ENCODE measurements at places on chromosomes 16 and 17.

- no peak for DNase-seq
These were observed 170.4 kb downstream of the SALL1 start for GRCh38 chr16:50980666-50981065.

DNA sequence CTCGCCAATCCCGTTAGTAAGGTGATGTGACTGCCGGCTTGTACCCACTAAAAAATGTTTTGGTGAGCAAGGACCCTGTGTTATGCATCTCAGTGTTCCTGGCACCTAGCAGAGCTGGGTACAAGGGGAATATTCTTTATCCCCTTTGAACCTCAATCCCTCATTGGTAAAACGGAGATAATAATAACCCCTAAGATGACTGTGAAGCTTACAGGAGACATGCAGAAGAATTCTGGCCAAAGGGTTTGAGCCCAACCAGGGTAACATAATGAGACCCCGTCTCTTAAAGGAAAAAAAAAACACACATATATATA lies 896 bp downstream of the GGA2 start:
- DNase-seq = no peak

DNA sequence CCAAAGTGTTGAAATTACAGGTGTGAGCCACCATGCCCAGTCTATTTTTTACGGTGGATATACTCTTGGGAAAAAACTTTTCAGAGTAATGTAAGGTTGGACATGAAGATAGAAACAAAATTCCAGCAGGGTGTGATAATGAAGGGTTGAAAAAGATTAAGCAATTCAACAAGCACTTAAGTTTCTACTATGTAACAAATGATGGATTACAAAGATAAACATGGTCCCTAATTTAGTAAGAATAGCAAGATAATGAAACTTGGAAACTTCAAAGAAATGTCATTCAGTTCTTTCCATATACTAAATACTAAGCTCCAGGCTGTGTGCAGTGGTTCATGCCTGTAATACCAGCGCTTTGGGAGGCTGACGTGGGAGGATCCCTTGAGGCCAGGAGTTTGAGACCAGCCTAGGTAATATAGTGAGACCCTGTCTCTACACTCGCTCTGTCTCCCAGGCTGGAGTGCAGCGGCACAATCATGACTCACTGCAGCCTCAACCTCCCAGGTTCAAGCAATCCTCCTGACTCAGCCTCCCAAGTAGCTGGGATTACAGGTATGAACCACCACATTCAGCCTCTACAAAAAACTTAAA lies 31.0 kb downstream of the PSMD12 start:
- no peak for DNase-seq

DNA sequence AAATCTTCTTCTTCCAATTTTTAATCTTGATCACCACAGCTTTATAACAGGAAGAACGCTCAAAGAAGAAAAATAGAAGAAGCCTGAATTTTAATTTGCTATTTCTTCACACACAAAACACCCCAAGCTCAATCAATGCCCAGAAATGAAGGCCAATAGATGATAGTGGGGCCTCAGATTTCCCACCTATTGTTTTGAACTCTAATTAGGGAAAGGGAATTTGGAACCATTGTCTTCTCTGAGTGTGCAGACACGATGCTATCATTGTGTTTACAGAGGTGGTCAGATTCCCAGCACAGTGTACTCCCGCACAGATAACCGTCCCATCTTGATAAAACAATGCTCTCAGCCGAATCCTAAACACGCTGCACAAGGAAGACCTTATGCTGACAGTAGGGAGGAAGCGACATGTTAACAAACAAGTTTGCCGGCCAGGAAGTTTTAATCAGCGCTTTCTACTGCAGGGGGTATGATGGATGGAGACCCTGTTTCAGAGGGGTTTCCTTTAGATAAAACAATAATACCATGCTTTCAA lies 684.7 kb downstream of the MAF start:
- DNase-seq = no peak

GRCh38 chr17:14098246-14098645 lies 28.9 kb downstream of the COX10 start:
- no peak for DNase-seq

GRCh38 chr17:9473711-9474110 lies 101.9 kb downstream of the STX8 start:
- DNase-seq = no peak

- no peak for DNase-seq
These were observed 61.3 kb upstream of the C16orf82 start for GRCh38 chr16:27005386-27005785.

DNA sequence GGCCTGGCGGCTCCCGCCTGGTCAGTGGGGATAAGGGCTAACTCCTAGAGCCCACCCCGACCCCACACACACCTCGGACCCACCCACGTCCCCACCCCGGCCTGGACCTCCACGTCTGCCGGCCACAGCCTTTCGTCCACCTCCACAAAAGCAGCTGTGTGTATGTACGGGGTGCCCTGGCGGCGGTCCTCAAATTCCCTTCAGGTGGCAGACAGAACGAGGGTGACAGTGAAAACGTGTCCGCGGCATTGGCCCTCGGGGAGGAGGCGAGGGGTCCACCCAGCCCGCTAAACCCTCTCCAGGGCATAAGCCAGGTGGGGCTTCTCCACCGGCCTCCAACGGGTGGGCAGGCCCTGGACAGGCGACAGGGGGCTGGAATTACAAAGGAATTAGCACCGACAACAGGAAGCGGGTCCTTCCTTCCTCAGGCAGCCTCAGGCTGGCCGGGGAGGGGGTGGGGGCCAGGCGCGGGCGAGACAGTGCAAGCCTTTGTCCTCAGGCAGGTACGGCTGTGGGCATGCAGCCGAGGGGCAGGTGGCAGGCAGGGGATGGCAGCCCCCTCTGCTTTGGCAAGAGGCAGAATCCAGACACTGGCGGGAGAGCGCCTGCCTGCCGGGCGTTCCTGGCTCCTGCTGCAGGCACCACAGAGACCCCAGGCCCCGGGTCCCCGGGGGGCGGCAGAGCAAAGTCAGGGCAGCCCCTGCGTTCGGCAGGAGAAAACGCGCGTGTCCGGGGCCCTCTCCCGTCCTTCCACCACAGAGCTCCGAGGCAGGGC lies 12.3 kb upstream of the PITPNA start:
- DNase-seq = no peak

DNA sequence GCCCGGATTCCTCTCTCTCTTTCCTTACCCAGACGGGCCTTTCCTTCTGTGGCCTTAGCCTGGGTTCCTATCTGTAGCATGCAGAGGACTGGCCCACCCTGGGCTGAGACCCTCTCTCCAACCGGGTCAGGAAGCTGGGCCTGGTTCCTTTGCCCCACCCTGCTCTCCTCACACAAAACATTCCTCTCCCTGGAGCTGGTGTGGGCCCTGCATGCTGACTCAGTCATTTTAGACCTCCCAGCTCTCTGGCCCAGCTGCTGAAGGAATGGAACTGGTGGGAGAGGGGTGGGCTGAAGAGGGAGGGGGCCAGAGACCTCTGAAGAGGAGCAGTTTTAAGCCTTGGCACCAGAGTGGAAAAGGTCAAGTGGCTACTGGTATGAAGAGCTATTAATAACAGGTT lies 957 bp downstream of the MYL4 start:
- no peak for DNase-seq

GRCh38 chr17:37134050-37134449 lies 185.3 kb downstream of the AATF start:
- no peak for DNase-seq

- no peak for DNase-seq
These were observed 487.0 kb downstream of the CDH13 start for GRCh38 chr16:83113811-83114210.

DNA sequence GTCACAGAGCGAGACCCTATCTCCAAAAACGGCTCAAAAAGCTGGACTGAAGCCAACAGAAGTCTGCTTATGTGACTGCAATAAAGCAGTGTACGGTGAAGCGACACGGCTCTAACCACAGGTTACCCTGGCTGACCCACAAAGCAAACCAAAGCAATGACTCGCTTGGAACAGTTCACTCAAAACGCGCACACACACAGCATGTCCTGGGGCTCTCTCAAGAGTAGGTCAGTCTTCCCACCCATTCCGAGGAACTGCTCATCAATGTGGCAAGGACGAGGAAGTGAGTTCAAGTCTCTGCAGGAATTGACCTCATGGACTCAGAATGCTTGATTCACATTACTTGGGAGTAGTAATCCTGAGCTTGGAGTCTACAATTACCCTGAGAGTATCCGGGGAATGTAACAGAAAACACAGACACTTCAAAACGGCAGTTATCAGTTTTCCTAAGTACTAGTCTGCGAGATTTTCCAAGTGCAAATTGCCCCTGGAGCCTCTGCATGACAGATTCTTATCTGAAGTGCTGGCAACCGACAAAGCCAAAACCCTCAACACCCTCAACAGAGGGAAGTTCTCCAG lies 25.4 kb downstream of the PELP1 start:
- DNase-seq = peak; percentile 52

DNA sequence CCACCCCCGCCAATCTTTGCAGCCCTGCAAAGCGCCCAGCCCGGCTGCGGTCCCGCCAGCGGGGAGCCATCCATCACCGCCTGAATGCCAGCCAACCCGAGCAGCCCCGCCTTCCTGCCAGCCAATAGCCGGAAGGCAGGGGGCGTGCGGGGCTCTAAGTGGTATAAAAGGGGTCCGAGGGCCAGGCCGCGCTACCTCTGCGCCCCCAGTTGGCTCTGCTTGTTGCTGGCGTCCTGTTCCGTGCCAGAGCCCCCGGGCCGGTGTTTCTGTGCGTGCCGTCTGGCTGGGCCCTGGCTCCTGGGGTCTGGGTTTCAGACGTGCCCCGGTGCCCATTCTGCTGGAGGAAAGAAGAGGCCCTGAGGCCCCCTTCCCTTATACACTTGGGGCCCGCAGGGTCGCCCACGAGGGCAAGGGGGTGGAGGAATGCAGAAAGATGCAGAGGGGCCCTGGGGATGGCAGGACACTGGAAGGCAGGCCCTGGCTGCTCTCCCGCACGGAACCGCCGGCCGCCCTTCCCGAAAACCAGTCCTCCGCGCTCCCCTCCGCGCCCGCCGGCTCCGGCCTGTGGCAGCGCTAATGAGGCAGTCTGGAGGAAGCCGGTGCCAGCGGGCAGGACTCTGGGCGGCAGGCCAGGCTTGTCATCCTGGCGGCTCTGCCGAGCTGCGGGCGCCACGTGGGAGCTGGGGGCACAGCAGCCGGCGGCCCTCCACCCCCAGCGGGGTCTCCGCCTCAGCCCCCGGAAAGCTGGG lies 14.0 kb downstream of the COPZ2 start:
- peak; percentile 87 for DNase-seq

DNA sequence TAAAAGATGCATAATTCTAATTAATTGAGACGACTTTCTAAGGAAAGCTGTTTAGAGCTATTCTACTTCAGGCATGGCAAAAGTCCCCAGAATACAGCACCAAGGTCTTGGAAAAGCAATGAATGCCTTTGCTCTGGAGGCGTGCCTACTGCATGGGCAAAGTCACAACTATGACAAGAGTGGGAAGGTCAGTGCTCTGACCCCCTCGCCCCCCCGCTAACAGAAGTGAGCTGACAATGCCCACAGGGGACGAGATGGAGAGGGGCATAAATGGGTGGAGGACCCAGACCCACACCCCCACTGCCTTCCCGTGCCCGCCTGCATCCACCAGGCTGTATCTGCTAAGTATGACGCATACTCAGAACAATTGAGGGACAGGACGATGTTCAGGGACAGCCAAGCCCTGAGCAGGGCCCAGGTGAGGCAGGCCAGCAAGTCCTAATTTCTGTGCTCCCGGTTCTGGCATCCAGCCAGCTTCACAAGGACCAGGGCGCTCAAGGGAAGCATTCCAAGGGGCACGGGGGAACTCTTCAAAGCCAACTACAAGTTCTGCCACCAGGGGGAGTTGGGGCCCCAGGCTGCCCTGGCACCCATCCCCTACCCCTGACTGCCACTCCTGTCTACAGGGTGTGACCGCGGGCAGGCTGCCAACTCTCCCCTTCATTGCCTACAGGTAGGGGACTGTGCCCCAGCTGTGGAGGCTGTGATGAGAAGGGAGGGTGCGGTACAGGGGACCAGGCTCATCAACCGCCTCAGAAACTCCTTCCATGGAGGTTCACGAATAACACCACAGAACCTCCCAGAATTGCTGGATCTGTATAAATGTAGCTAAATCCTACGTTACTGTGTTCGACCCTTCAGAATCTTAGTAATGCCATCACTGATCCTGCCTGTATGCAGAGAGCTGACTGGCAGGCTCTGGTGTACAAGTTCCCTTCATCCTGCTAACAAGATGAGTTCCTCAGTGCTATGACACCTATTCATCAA lies 20.8 kb downstream of the NPRL3 start:
- peak; percentile 73 for DNase-seq

DNA sequence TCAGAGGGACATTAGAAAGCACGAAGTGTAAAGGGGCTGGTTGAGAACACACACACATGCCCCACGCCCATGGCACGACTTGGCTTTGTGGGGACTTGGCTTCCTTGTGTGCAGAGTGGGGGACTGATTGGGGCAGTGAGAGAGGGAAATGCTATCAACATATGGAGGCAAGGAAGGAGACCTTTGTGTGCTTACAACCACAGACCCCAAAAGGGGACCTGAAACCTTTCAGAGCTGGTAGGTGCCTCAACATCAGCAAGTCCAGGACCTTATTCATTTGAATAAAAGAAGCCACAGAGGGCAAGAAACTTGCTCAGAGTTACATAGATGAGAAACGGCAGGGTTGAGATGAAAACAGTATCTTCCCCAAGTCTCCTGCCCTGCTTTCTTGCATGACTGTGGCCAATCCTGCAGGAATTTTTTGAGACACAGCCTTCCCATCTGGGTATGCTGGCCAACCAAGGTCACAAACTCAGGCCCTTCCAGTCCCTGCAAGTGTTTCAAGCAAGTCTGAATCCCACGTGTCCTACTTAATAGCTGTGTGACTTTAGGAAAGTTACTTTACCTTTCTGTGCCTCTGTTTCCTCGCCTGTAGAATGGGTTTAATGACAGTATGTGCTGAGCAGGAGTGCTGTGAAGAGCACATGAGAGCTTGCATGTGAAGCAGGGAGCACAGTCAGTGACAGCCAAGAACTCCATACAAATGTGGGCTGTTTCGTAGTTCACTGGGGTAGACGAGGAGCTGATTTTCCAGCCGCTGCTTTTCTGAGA lies 26.2 kb downstream of the C16orf78 start:
- DNase-seq = no peak

- DNase-seq = no peak
These were observed 352.6 kb downstream of the SEC14L1 start for GRCh38 chr17:77493238-77493820.

DNA sequence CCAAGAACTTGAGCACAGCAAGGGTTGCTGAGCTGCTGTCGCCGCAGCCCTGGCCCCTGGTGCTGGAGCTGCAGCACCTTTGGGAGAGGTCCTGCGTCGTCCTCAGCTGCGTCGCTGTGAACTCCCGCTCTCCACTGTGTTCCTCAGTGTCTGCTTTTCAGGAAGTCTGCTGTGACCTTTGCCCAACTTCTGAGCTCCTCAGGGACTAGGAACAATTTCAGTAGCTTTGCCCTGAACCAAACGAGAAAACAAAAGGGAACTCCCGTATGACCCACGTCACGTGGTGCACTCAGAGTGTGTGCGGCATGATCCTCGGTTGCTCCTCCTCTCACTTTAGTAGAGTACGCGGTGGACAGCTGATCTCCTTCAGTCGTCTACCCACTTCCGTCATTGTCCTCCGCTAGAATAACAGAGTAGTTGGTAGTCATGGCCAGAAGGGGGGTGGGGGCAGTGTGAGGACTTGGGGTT lies 44.2 kb downstream of the WDR45B start:
- DNase-seq = no peak

- no peak for DNase-seq
These were observed 16.2 kb downstream of the CHP2 start for GRCh38 chr16:23771027-23771426.

- no peak for DNase-seq
These were observed 5.1 kb upstream of the ITPRIPL2 start for GRCh38 chr16:19108409-19109287.
